ENCODE measurements at places on chromosomes 7 and 10.

GRCh38 chr7:22146961-22147512 is 201.3 kb upstream of the CDCA7L start:
- DNase-seq = peak; percentile 40

DNA sequence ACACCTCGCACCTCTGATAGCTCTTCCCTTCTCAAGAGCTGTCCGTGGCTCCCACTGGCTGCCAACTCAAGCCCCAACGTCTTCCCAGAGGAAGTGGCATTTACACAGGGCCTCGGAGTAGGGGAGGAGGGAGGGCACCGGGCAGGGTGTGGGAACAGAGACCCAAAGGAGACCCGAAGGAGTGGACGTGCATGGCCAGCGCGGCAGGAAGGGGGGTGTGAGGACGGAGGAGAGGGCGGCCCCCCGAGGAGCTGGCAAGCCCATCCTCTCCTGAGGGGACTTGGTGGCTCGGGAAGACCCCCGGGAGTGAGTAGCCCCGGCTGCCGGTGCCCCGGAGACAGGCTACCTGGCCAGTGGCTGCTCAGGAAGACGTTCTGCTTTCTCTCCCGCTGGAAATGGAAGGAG is 85.9 kb downstream of the FOXL3 start:
- no peak for DNase-seq

GRCh38 chr10:44879531-44879899 is 31.6 kb upstream of the TMEM72 start:
- no peak for DNase-seq

- DNase-seq = no peak
Observed at GRCh38 chr7:20482071-20482470, 133.4 kb upstream of the ABCB5 start.

GRCh38 chr10:78473006-78473405 is 439.3 kb downstream of the RPS24 start:
- DNase-seq = no peak

DNA sequence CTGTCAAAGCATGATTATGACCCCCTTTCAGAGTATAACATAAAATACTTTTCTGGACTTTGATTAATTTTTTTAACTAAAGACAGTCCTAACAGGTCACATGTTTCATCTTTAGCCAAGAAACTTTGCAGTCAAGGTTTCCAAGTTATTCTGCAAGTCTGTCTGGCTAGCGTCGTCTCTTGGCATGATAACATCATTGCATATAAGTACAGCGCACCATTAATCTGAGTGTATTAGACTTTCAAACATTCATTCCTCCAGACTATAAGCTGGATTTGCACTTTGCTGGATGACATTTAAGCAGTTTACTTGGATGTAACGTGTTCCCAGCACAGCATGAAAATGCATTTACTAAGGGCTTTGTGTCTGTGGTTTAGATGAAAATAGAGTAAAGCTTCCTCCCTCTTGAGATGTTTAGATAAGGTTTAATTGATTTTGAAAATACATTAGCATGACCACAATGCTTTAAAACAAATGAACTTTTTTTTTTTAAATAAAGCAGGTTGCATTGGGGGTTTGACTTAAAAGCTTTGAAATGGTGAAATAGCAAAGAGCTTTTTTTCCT is 349.0 kb upstream of the MTPN start:
- DNase-seq = no peak

- DNase-seq = no peak
Observed at GRCh38 chr7:69162326-69162725, 435.9 kb upstream of the AUTS2 start.

- DNase-seq = no peak
Observed at GRCh38 chr10:132878730-132879407, 63.5 kb downstream of the CFAP46 start.

GRCh38 chr10:86218160-86218559 is 148.4 kb downstream of the GRID1 start:
- DNase-seq = no peak

GRCh38 chr7:24192053-24192452 is 91.9 kb upstream of the NPY start:
- DNase-seq = no peak

- DNase-seq = no peak
Observed at GRCh38 chr7:13060173-13060572, 372.7 kb downstream of the ARL4A start.

GRCh38 chr7:91088156-91088555 is 176.1 kb upstream of the FZD1 start:
- DNase-seq = no peak

DNA sequence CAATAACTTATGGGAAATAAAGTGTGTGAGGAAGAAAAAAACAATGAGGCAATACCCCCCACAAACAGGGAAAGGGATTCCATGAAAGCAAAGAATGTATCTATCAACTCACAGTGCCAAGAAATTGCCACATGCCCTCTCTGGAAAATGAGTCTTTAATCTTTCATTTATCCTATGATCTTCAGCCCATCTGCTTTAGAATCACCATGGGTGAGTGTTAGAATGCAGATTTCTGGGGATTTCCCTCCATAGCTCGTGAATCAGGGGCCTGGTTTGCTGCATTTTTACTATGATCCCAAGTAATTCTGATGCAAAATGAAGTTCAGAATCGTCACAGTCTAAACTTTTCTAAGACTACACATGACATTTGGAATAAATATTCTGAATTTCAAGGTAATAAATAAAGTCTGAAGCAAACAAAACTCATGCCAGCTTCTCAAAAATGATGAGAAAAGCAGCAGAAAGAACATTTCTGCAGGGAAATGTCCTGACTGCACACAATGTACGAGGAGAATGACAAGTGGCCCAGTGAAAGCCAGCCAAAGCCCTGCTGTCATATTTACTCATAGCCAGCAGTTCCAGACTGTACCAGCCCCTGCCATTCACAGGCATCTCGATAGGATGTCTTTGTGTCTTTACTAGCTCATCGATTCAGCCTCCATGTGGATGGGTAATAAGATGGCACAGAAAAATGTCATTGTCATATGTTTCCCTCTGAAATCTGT is 167.1 kb downstream of the ELMO1 start:
- no peak for DNase-seq

GRCh38 chr7:80359476-80359875 is 152.4 kb downstream of the GNAT3 start:
- no peak for DNase-seq

GRCh38 chr10:72334196-72334824 is 20.4 kb downstream of the DNAJB12 start:
- peak; percentile 90 for DNase-seq

DNA sequence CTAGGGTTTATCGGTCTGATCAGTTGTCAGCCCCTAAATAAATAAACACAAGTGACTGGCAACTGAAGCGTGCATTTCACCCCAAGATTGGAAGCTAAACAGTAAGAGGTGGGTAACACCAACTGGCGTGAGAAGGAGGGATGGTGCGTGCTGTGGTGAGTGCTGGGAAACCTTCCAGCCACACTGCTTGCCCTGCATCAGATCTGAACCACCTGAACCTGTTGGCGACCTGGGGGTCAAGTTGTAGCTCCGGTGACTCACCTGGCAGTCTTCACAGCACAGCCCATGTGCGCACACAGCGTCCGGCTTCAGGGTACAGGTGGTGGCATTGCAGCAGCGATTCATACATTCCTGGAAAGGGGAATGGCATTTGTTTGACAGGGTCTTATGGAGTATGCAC is 170.1 kb downstream of the FANK1 start:
- DNase-seq = no peak

Measured in retina (tissue), 1 donor.